HCT116 (cell line): ENCODE measurements at places on chromosomes 1 and 21.
A peak's percentile ranks its signal among the peaks of the same experiment; 100 is the strongest.

DNA sequence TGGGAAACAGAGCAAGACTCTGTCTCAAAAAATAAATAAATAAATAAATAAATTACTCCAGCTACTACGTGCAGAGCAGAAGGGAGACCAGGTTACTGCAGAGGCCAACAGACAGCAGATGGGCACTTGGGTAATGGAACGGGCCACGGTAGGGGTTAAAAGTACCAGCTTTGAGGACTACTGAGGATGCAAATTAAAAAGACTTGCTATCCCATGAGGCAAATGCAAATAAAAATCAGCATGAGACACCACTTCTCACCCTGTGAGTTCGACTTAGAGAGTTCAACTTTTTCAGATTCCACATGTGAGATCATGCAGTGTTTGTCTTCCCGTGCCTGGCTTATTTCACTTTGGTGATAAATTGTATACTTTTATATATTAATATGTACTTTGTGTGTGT lies 6.6 kb downstream of the SLC2A5 start:
- DNase-seq, result no peak

GRCh38 chr1:63693944-63694571 lies 79.8 kb upstream of the ROR1 start:
- DNase-seq, result no peak

DNA sequence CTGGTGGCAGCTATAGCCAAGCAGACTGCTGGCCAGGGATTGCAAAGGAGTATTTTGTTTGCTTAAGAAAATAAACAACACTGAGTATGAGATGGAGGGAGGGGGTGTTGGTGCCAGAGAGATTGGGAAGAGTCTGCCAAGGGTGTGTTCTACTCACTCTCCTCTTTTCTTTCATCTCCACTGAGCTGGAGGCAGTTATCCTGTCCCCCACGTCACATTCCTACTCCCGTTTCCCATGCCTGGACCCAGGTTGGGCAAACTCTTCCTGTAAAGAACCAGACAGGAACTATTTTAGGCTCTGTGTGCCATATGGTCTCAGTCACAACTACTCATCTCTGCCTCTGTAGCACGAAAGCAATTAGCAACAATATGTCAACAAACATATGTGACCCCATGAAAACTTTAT lies 1.4 kb upstream of the IL24 start:
- no peak for DNase-seq

- DNase-seq, result no peak
Measured at GRCh38 chr1:193108471-193108870, 3.3 kb upstream of the GLRX2 start.

DNA sequence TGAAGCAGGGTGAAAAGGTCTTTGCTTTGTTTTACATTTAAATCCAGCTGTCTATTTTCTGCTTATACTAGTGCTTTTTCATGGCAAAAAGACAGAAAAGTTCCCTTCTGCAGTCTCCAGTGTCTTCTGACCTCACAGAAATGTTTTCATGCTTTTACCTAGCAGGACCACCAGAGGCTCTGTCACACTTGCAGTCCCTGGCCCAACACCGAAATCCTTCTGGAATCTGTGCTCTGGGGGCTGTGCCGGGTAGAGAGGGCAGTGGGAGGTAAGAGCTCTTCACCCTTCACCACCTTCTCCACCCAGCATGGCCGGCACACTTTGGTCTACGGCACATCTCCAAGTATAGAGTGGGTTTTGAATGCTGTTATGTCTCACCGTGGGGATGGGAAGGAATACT lies 20.8 kb downstream of the GNAT2 start:
- DNase-seq, result no peak

- DNase-seq, result no peak
Measured at GRCh38 chr1:10626131-10626731, 151.5 kb downstream of the PEX14 start.

DNA sequence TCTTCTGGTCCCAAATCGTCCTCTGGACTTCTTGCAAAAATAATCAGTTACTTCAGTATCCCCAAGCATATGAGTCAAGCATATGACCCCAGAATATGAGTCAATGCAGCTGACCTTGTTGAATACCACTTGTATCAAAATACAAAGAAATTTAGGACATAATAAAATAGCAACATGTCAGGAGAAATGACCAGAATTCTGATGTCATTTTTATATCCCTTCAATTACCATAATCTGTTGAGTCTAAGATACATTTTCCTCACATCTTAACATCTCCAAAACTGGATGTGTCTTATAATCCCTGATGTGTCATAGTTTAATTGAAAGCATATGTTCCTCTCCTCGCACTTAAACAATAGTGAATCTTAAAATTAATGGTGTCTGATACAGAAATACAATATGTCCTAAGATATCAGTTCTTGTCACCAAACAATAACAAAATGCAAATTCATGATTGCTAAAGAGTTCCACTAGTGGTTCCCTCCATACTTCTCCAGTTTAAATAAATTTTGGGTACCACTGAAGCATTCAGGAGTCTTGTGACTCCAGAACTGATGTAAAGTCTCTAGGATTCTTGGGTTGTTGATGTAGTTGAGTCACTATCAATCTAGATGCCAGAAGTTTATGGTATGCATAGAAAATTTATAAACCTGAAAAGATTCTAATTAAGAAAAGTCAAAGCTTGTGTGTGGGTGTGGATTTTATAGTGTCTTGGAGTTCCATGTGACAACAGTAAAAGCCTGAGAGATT lies 41.8 kb downstream of the KIFAP3 start:
- no peak for DNase-seq

DNA sequence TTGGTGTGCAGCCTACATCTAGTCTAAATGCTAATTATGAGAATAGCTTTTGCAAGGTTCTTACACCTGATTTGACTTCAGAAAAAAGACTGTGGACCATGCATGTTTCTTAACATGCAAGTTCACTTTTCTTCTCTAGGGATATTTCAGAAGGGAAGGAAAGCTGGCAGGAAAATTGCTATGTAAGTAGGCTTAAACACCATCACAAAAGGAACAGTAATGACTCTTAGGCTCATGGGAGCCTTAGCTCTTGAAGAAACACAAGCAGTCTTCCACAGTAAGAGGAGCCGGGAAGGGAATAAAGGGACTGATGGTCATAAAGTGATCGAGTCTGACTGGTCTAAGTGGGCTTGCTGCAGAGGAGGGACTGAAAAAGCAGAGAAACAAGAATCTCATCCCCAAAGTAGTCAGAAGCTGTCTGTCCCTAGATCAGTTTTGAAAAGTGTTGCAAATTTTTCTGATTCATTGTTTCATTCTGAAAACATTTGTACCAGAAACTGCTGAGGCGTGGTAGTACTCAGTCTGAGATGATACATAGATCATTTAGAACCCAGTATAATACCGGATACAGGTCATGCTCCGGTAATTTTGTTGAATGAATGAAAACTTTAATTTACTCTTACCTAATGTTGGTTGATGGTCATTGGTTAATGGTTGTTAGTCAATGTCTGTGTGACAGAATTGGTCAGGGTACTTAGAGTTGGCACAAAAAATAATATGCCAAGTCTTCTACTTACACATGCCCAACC lies 40.9 kb downstream of the SMYD2 start:
- no peak for DNase-seq

- DNase-seq, result no peak
Measured at GRCh38 chr1:64984106-64984505, 17.8 kb upstream of the JAK1 start.

DNA sequence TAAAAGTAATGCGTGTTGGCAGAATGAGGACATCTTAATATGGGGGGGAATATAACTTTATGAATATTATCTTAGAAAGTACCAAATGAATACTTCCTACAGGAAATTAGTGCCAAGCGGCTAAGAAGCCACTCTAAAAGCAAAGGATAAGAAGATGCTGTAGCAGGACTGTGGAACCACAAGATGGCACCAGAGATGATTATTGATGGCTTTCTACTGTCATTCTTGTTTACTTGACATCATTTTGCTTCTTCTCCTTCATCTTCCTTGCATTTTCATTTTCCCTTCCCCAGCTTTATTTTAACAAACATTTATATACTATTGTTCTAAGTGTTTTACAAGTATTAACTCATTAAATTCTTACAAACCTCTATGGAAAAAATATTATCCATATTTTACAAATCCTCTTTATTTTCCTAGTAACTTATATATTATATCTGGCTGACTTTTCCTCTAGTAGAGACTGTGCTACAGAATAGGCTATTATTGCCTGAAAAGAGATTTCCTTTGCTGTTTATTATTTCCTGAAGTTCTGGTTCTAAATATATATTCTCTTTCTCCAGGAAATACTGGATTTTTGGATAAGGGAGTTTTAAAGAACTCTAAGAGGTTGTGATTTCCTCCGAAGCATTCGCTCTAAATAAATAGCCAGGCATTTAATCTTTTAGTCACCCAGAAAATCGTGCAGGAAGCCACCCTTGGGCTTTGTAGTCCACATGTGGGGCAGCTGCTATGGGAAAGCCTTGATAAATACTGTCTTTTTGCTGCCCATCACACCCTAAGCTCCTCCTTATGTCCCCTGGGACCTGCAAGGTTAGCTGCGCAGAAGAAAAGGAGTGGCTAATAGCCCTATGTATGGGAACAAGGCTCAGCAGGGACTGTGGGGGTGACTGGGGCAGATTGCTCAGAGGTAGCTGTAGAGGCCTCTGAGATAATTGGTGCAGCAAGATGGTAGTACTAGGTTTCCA lies 69.8 kb downstream of the TPR start:
- peak; percentile 33 for DNase-seq
